GM04503 (cell line): ENCODE measurements at places on chromosomes 4 and X.

DNA sequence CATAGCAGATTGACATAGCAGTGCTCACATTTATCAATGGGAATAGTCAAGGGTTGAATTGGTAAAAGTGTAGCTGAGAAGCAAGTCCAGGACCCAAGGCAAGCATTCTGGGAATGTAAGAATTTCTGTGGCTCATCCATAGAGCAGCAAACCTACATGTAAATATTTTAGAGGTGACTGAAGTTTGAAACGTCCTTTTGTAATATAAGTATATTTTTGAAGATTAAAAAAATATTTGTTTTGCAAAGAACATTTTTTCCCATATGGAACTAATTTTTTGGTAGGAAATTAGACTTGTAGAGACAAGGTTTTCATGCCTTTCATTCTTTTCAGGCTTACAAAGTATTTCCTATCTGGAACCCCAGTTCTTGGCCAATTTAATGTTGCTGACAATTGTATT lies 104.0 kb downstream of the TEX13A start:
- peak; percentile 34 for DNase-seq

DNA sequence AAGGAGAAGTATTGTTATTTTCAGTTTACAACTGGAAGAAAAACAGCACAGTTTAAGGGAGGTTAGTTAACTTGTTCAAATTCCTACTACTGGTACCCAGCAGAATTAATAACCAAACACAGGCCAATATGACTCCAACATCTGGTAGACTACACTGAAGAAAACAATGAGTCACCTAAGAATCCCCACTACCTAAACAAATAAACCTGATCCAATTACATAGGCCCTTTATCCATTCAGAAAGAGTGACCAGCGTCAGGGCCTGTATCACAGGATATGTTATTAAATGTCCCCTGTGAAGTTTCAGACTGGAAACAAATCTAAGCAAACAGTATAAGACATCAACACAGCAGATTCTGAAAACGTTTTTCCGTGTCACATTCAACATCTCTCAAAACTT lies 492.5 kb upstream of the INTU start:
- DNase-seq: no peak

- no peak for DNase-seq
Observed at GRCh38 chrX:150184491-150184890, 178.6 kb upstream of the MAMLD1 start.

GRCh38 chr4:3718462-3718861 lies 47.7 kb upstream of the ADRA2C start:
- no peak for DNase-seq

GRCh38 chrX:48802089-48802904 lies 430 bp downstream of the HDAC6 start:
- peak; percentile 30 for DNase-seq

DNA sequence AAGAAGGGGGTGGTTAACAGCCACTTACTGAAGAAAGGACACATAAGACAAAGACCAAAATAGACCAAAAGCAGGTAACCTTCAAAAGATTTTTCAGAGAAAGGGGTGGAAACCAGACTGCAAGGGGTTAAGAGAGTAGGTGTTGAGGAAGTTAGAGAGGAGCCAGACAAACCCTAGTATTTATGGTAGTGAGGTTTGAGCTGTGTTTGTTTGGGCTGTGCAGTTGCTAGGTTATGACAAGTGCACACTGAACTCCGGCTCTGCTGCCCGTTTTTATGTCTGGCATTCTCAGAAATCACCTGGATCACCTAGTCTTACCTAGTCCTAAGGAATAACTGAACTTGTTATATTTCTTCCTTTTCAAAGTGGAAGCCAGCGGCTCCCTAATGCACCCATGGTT lies 22.9 kb upstream of the G3BP2 start:
- no peak for DNase-seq

GRCh38 chr4:5371415-5372190 lies 320.3 kb downstream of the STK32B start:
- DNase-seq: peak; percentile 61

- DNase-seq: no peak
Observed at GRCh38 chrX:83260288-83260687, 247.8 kb upstream of the POU3F4 start.

DNA sequence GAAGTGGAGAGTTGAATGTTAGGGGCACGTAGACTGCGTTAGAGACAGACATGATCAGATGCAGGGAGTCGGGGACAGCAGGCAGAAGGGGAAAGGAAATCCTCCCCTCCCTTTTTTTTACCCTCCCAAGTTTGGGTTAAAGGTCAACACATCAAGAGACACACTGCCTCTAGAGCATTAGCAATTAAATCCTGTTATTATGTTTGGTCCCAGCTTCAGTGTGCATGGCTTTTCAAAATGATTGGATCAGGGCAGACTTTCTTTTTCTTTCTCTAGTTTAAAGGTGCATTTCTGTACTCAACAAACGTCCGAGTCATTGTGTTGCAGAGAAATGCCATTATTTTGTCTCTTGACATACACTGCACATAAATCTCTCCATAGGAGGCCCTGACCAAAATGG lies 63.9 kb downstream of the USP26 start:
- DNase-seq: no peak

- DNase-seq: no peak
Observed at GRCh38 chr4:119550857-119551532, 77.6 kb downstream of the PDE5A start.

- no peak for DNase-seq
Observed at GRCh38 chr4:8387615-8388527, 52.7 kb downstream of the ACOX3 start.

GRCh38 chr4:66451741-66452140 lies 781.5 kb upstream of the EPHA5 start:
- no peak for DNase-seq

- DNase-seq: no peak
Observed at GRCh38 chr4:169152899-169153298, 117.9 kb downstream of the SH3RF1 start.
